ENCODE measurements at places on chromosomes 11 and 22.

DNA sequence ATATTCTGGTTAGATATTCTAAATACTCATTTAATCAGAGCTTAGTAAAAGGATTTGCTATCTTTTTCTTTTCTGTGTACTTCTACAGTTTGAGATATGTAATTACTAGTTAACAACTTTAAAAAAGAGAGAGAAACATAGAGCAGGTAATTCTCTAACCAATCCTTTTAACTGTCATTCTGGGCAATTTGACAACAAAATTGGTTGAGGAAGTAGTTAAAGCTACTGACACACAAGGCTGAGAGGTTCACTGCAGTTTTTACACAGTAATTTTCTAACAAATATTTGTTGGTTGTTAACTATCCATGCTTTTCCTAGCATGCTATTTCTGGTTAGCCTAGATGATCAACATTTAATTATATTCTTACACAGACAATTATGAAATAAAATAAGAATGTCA, 3.6 kb downstream of the SOX6 start:
- no peak for DNase-seq

DNA sequence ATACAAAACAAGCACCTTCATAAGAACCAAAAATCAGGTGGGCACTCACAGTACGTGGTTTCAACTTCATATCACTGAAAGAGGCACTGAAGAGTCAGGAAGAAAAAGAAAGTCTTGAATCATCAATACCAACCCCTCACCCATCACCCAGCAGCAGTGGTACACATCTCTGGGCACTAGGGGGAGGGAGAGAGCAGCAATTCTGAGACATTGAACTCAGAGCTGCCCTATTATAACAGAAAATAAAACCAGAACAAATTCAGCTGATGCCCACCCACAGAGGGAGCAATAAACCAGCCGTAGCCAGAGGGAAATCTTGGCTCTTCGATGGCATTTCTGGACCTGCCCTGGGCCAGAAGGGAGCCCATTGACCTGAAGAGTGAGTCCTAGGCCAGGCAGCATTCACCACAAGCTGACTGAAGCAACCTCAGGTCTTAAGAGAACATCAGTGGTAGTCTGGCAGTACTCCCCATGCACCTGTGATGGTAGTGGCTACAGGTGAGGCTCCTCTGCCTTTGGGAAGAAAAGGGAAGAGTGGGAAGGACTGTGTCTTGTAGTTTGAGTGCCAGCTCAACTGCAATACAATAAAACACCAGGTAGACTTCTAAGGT, 42.2 kb upstream of the FAM181B start:
- DNase-seq = no peak

GRCh38 chr11:65557280-65558001, 718 bp downstream of the LTBP3 start:
- DNase-seq = peak; percentile 82

- DNase-seq = peak; percentile 88
These were observed 11.6 kb downstream of the PRR33 start for GRCh38 chr11:1879941-1880720.

DNA sequence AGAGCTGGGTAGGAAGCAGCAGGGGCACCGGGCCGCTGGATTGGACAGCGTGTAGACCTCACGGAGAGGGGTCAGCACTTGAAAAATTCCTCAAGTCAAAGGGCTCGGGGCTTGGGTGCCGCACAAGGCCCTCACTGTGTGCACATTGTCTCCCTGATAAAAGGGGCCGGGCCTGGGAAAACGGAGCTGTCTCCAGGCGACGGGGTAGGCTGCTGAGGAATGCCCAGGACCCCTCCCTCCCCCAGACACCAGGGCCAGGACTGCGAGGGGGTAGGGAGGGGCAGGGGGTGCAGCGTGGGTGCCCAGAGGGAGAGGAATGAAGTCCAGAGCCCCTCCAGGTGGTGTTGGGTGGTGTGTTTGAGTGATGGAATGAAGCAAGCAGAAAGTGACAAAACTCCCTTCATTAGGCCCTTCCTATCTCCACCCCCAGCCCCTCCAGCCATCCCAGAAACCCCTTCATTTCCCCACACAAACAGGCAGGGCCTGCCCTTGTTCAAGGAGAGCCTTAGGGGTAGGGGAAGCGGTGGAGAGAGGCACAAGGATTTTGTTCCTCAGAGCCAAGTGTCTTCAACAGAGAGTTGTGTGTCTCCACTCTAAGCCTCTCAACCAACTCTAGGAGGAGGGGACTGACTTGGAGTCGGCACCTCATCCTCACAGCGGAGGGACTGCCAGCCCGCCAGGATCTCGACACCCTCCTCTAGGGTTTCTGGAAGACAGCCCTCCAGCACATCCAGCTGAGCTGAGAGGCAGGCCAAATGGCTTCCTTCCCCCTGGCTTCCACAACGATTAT, 63.9 kb downstream of the SYN3 start:
- peak; percentile 56 for DNase-seq

GRCh38 chr22:45534339-45535192, 31.9 kb downstream of the FBLN1 start:
- peak; percentile 19 for DNase-seq

DNA sequence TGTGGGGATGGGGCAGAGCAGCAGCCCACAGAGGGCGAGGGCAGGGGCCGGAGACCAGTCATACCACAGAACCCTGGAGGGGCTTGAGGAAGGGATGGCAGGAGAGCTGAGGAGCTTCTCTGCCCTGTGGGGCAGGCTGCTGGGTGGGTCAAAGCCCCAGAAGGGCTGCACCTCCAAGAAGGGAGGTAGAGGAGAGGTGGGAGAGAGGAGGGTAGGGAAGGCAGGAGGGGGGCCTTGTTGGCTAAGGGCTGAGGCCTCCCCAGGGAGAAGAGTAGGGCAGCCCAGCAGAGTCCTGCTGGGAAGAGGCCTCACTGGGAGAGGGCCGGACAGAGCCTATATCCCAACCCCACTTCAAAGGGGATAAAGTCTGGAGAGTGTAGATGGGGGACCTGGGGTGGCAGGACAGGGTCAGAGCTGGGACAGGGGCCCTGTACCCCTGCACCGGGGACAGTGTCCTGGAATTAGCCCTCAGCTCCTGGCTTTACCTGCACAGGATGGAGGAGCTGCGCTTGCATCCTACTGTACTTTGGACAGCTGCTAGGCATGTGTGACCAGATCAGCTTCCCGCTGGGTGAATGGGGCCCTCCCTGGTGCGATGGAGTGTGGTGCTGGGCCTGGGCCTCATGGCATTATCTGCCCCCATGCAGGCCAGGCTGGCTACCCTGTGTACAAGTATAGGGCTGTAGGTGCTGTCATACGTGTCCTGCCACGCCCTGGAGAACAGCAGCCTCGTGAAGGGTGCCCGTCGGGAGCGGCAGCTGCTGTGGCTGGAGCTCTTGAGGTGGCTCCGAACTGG, 7.3 kb downstream of the DGCR6L start:
- DNase-seq = no peak

Data from right cardiac atrium (tissue), 5 donors.